Suprapubic skin (tissue), 4 donors: ENCODE measurements at places on chromosomes 16 and 17. TPM values are rescaled to one million over a fixed set of nuclear protein-coding genes. Genes with fewer than 3 reads are reported as not detected.

- H3K4me1 ChIP-seq: no peaks in the 10 kb centered on the region
- H3K4me3 ChIP-seq: no peak overlapping the region
- H3K27me3 ChIP-seq: no peaks in the 10 kb centered on the region
- H3K36me3 ChIP-seq: no peaks in the 10 kb centered on the region
Measured at GRCh38 chr16:62760398-62760797, 724.2 kb upstream of the CDH8 start.

The NME3 gene
- 115 TPM for total RNA-seq

- peaks cover 14% of the 10 kb centered on the region for H3K27me3 ChIP-seq
- H3K36me3 ChIP-seq: no peaks in the 10 kb centered on the region
- no peak overlapping the region for H3K27ac ChIP-seq
- DNase-seq: no peak
- H3K4me1 ChIP-seq: no peaks in the 10 kb centered on the region
Measured at GRCh38 chr17:34076743-34077631, 178.1 kb upstream of the CCL2 start.

DNA sequence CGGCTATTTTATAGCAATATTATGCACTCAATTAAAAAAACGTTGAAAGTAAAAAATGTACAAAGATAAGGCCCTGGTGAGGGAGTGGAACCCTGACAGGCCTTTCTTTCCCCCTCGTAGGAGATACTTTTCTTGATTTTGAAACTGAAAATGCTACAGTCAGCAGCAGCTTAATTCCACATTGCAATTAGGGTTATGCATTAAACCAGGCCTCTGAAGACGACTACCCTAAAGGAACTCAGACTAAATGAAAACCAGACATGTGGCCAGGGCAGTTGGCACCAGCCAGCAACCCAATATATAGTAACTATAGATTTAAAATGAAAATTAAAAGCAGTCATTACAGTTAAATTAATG lies 463.2 kb upstream of the MAF start:
- H3K27me3 ChIP-seq: no peaks in the 10 kb centered on the region
- no peak for DNase-seq
- no peaks in the 10 kb centered on the region for H3K36me3 ChIP-seq

The FZD2 gene
- 2.1 TPM for total RNA-seq

DNA sequence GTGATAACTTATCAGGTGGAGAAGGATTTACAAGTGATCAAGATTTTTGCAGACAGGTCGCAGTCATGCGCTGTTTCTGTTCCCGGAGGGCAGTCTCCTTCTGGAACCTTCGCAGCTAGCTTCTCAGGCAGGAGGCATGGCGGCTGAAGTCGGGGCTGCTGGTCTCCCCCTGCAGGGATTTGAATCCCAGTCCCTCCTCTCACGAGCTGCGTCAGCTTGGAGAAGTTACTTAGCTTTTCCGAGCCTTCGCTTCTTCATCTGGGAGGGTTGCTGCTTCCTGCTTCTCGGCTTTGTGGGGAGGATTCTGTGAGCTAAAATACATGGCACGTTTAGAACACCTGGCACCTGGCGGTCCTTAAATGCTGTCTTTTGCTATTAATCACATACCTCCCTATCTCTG lies 287.8 kb upstream of the FOXF1 start:
- DNase-seq: peak; percentile 32
- no peak overlapping the region for H3K4me3 ChIP-seq
- H3K27me3 ChIP-seq: peaks cover 73% of the 10 kb centered on the region
- H3K27ac ChIP-seq: no peak overlapping the region
- H3K4me1 ChIP-seq: no peaks in the 10 kb centered on the region
- no peaks in the 10 kb centered on the region for H3K36me3 ChIP-seq

DNA sequence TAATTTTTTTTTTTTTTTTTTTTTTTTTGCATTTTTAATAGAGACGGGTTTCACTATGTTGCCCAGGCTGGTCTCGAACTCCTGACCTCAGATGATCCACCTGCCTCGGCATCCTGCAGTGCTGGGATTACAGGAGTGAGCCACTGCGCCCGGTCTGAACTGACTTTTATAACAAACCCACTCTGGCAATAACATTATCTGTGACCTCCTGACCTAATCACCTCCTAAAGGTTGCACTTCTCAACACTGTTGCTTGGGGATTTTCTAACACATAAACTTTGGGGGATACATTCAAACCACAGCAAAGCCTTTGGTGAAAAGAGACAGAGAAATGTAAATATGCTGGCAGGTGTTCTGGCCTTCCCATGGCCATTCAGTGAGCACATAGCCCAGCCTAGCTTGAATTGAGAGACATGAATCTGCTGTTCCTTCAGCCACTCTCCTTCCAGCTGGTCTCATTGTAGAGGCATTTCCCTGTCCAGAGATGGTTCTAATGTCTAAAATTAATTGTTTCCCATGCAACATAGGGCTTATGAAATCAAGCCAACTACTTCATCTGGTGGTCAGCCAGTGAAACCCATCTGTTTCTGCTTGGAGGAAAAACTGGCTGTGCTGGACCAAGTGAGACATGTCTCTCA lies 28.3 kb downstream of the LYRM1 start:
- DNase-seq: peak; percentile 29
- no peaks in the 10 kb centered on the region for H3K27me3 ChIP-seq
- H3K4me3 ChIP-seq: no peak overlapping the region
- peaks cover 8% of the 10 kb centered on the region for H3K36me3 ChIP-seq

GRCh38 chr17:29760279-29761039 lies 137.7 kb upstream of the CORO6 start:
- H3K36me3 ChIP-seq: no peaks in the 10 kb centered on the region
- peaks cover 20% of the 10 kb centered on the region for H3K4me1 ChIP-seq
- no peak for DNase-seq
- H3K27me3 ChIP-seq: no peaks in the 10 kb centered on the region
- H3K4me3 ChIP-seq: peak overlapping the region; percentile 64
- peak overlapping the region; percentile 66 for H3K27ac ChIP-seq

The SMIM5 gene
- 5.8 TPM for total RNA-seq

DNA sequence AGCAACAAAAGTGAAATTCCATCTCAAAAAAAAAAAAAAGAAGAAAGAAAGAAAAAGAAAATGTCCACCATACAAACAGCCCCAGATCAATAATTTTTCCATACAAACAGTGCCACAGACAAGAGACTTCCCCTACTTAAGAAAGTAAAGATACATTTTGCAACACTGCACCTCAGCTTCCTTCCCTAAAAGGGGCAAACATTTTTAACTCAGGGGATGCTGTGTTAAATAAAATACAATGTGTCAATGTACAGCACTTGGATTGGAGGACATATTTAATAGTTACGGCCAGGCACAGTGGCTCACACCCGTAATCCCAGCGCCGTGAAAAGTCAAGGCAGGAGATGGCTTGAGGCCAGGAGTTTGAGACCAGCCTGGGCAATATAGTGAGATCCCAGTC lies 22.3 kb downstream of the MYH11 start:
- no peaks in the 10 kb centered on the region for H3K36me3 ChIP-seq
- no peak overlapping the region for H3K4me3 ChIP-seq
- no peaks in the 10 kb centered on the region for H3K27me3 ChIP-seq
- H3K27ac ChIP-seq: no peak overlapping the region

The USH1G gene
- 1.1 TPM for total RNA-seq

GRCh38 chr17:39653662-39654331 lies 11.4 kb upstream of the TCAP start:
- peaks cover 25% of the 10 kb centered on the region for H3K4me1 ChIP-seq
- peaks cover 32% of the 10 kb centered on the region for H3K36me3 ChIP-seq
- no peak overlapping the region for H3K4me3 ChIP-seq
- no peak for DNase-seq
- no peak overlapping the region for H3K27ac ChIP-seq

The SLC6A2 gene
- 24.8 TPM for total RNA-seq

The TMEM235 gene
- not detected for total RNA-seq

GRCh38 chr17:2841606-2842005 lies 45.4 kb downstream of the RAP1GAP2 start:
- no peak for DNase-seq
- H3K27me3 ChIP-seq: no peaks in the 10 kb centered on the region
- H3K36me3 ChIP-seq: no peaks in the 10 kb centered on the region

DNA sequence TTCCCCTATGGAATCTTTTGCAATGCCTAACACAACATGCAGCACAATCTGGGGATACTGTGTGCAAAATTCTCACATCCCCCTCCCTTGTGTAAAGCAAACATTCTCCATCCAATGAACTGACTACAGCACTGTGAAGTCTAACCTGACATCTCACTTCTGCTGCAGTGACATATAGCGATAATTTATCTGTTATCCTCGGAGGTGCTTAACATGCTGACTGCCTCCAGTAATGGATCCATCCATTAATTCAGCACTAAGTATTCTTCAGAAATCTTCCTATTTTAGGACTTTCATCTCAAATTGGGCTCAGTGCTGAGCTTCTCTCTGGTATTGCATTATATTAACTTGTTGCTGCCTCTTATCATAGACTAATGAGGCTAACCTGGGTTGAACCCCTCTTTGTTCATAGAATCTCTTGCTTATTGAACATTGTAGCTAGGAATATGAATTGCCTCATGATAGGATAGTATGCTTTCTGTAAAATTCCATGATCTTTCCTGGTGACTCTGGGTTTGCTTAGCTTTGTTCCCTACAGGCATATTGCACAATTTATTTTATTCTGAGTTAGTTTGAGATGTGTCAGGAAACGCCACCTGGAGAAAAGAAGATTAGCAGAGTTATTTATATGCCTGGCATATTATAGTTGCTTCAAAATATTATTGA lies 187.9 kb downstream of the CNTNAP4 start:
- H3K36me3 ChIP-seq: no peaks in the 10 kb centered on the region
- no peak for DNase-seq
